Dermis microvascular lymphatic vessel endothelial cell (primary cell): ENCODE measurements at places on chromosomes 16 and 17. TPM values are rescaled to one million over a fixed set of nuclear protein-coding genes. Genes with fewer than 3 reads are reported as not detected.

The CFAP97D1 gene
- total RNA-seq = under 0.01 TPM in 1 of 2 replicates, not detected in the other

The PKMYT1 gene
- total RNA-seq = 2.5 and 3.6 TPM in 2 replicates

The TEX14 gene
- under 0.01 TPM in 2 replicates for total RNA-seq

The CCR7 gene
- total RNA-seq = under 0.01 TPM in 1 of 2 replicates, not detected in the other

The ABCA6 gene
- total RNA-seq = 2.2 and 7.5 TPM in 2 replicates

The CDH3 gene
- under 0.01 TPM in 1 of 2 replicates, not detected in the other for total RNA-seq

The RNF43 gene
- total RNA-seq = under 0.01 TPM in 1 of 2 replicates, not detected in the other

The INTS2 gene
- total RNA-seq = 14.4 and 18.0 TPM in 2 replicates

The TBX6 gene
- under 0.01 and 0.13 TPM in 2 replicates for total RNA-seq

The AOC2 gene
- 0.25 and 0.26 TPM in 2 replicates for total RNA-seq

The RAMP2 gene
- total RNA-seq = 6.0 and 25.9 TPM in 2 replicates

The CCL2 gene
- total RNA-seq = 67.7 and 102 TPM in 2 replicates

The SYCE1L gene
- total RNA-seq = 1.6 and 2.1 TPM in 2 replicates

The HOXB1 gene
- not detected in 2 replicates for total RNA-seq

The ADCY7 gene
- 2.8 and 8.5 TPM in 2 replicates for total RNA-seq

The FBXO39 gene
- total RNA-seq = 11.6 and 34.6 TPM in 2 replicates

The CBX8 gene
- 1.4 and 1.9 TPM in 2 replicates for total RNA-seq

The COASY gene
- 9.1 and 12.8 TPM in 2 replicates for total RNA-seq

The UTS2R gene
- total RNA-seq = not detected in 2 replicates

The CHD3 gene
- 57.8 and 60.2 TPM in 2 replicates for total RNA-seq

The EVI2A gene
- total RNA-seq = 0.13 TPM in 2 replicates

The SPECC1 gene
- total RNA-seq = 0.51 and 1.0 TPM in 2 replicates

The LDHD gene
- 0.39 and 1.0 TPM in 2 replicates for total RNA-seq

The PRR35 gene
- not detected in 2 replicates for total RNA-seq

The ZNF205 gene
- total RNA-seq = 14.9 and 17.2 TPM in 2 replicates

The RNU2-1 gene
- not detected in 2 replicates for total RNA-seq

The TP53TG3 gene
- not detected in 2 replicates for total RNA-seq

The PPY gene
- not detected in 2 replicates for total RNA-seq

The CA7 gene
- not detected in 2 replicates for total RNA-seq

The MT4 gene
- total RNA-seq = not detected in 2 replicates

The SLC47A1 gene
- 0.63 and 1.7 TPM in 2 replicates for total RNA-seq

The ZMYND15 gene
- total RNA-seq = 0.13 TPM in 1 of 2 replicates, not detected in the other

The KRTAP1-5 gene
- total RNA-seq = not detected in 2 replicates

The RAB26 gene
- 0.51 and 0.77 TPM in 2 replicates for total RNA-seq

The RUNDC3A gene
- total RNA-seq = 0.13 and 0.25 TPM in 2 replicates

The CCL18 gene
- total RNA-seq = not detected in 2 replicates

The GLOD4 gene
- total RNA-seq = 40.0 and 42.7 TPM in 2 replicates

The FBF1 gene
- total RNA-seq = 3.5 and 3.9 TPM in 2 replicates

The TMC7 gene
- total RNA-seq = 2.2 and 3.7 TPM in 2 replicates

The TMC8 gene
- total RNA-seq = 0.13 and 0.25 TPM in 2 replicates

The AXIN2 gene
- total RNA-seq = 1.6 and 2.1 TPM in 2 replicates

The GABARAPL2 gene
- 47.5 and 79.4 TPM in 2 replicates for total RNA-seq

The PRAC1 gene
- not detected in 2 replicates for total RNA-seq

The FBXW10B gene
- 0.13 TPM in 1 of 2 replicates, not detected in the other for total RNA-seq

The STRADA gene
- total RNA-seq = 19.6 and 34.6 TPM in 2 replicates

The HOXB6 gene
- total RNA-seq = 3.3 and 3.9 TPM in 2 replicates

The TLCD3B gene
- not detected in 2 replicates for total RNA-seq

The RTN4RL1 gene
- 0.25 and 0.26 TPM in 2 replicates for total RNA-seq

The ARHGDIG gene
- total RNA-seq = 0.13 TPM in 1 of 2 replicates, not detected in the other

The MAF gene
- total RNA-seq = 39.0 and 124 TPM in 2 replicates

The IL17C gene
- total RNA-seq = not detected in 2 replicates
